ENCODE measurements at places on chromosomes 11 and 22.
A peak's percentile ranks its signal among the peaks of the same experiment; 100 is the strongest.

- DNase-seq = no peak
These were observed 364.6 kb downstream of the LUZP2 start for GRCh38 chr11:24861440-24861839.

GRCh38 chr11:58742981-58743880 lies 11.5 kb upstream of the GLYAT start:
- no peak for DNase-seq

- peak; percentile 81 for DNase-seq
These were observed 25.4 kb downstream of the FXYD6 start for GRCh38 chr11:117851106-117851505.

DNA sequence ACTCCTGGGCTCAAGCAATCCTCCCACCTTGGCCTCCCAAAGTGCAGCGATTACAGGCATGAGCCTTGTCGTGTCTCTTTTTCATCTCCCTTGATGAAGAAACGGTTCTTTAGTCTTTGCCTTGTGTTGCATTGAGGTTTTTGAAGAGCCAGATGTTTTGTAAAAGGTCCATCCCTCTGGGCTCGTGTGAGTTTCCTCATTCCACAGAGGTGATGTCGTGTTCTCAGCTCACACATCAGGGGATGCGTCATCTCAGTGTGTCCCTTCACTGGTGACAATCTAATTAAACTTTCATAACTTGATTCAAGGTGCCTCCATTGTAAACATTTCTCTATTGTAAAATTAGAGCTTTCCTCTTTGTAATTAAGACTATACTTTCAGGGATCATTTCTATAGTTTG lies 29.7 kb upstream of the TEF start:
- peak; percentile 20 for DNase-seq

- DNase-seq = peak; percentile 20
These were observed 1.9 kb downstream of the BLID start for GRCh38 chr11:122113836-122114825.

Data from MV-4-11 (cell line).